LHCN-M2 (cell line): ENCODE measurements at places on chromosomes 6 and 20.
A peak's percentile ranks its signal among the peaks of the same experiment; 100 is the strongest.

- DNase-seq = no peak
Measured at GRCh38 chr6:5162355-5162754, 77.2 kb downstream of the PPP1R3G start.

DNA sequence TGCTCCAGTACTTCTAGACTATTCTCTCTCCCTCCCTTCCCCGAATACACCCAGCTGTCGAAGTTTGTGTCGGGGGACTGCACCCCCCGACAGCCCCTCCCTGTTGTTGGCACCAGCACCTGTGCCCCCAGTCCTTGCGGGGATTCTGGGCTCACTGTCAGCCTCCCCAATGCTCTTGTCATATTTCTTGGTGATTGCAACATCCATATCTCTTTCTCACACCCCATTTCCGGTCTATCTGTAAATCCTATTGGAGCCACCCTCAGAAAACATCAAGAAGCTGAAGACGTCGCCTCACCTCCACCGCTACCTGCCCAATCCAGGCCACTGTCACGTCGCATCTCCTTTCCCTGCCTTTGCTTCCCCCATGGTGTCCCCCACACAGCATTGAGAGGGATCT, 32.6 kb upstream of the VSTM2L start:
- DNase-seq = no peak

DNA sequence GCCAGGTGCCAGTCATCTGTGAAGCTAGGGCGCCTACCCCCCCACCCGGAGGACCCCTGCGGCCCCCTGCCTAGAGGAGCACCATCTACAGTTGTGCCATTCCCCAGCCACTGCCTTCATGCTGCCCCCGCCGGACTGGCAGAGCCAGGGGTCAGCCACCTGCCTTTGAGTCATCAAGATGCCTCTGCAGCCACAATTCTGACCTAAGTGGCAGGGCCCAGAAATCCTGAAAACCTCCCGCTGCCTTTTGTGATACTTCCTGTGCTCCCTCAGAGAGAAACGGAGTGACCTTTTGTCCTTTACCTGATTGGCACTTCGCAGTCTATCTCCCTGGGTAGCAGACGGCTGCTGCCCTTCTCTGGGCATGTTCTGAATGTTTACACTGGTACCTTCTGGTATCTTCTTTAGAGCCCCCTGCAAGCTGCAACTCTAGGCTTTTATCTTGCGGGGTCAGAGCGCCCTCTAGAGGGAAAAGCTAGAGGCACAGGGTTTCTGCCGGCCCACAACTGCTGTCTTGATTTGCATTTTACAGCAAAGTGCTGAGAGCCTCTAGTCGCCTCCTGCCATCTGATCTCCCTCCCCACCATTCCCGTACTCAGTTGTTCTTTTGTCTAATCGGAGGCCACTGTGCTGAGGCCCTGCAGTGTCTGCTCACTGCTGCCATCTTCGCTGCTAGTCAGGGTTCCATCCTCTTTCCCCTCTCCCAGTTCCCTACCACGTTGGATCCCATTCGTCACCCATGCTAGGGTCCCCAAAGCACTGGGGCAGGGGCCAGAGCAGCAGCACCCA, 26.9 kb downstream of the SPATA2 start:
- DNase-seq = peak; percentile 79

GRCh38 chr6:88263591-88263990, 97.4 kb upstream of the CNR1 start:
- DNase-seq = no peak

GRCh38 chr6:122984393-122984792, 11.6 kb upstream of the CLVS2 start:
- no peak for DNase-seq
